ENCODE measurements at places on chromosomes 13 and 19. TPM values are rescaled to one million over a fixed set of nuclear protein-coding genes. Genes with fewer than 3 reads are reported as not detected.
A peak's percentile ranks its signal among the peaks of the same experiment; 100 is the strongest.

GRCh38 chr19:33282036-33282671 is 20.2 kb downstream of the CEBPA start:
- no peak for DNase-seq

DNA sequence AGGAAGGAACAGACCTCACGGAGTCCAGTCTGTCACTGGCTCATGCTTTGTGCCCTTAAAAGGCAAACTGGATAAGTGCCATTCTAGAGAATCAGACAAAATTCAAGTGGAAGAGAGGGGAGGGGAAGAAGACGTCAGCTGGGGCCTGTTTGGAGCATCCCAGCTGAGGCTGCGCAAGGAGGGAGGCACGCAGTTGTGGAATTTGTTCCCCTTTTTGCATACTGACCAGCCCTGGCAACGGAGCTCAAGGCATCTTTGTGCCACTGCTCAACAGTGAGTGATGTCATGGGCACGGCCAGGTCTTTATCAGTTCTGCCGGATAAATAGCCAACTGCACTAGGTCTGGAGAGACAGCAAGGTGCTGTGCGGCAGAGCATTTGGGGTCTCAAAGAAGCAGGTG is at the start of gene GPR42:
TSS of gene GPR42 (plus strand) at position 347 of the 400 bp plus-strand sequence. CDS start 292 bp downstream, outside the sequence.
- no peak for DNase-seq

- no peak for DNase-seq
Measured at GRCh38 chr19:35115177-35115951, at the start of gene FXYD3. Gene FXYD3 (plus strand): TSS chr19:35115823. CDS start chr19:35119377, 3,554 bp downstream.

CD209 gene
- not detected for polyA plus RNA-seq

- DNase-seq = no peak
Measured at GRCh38 chr13:46612267-46612666, 59.3 kb downstream of the LRCH1 start.

THSD8 gene
- polyA plus RNA-seq = 2.6 TPM

DNA sequence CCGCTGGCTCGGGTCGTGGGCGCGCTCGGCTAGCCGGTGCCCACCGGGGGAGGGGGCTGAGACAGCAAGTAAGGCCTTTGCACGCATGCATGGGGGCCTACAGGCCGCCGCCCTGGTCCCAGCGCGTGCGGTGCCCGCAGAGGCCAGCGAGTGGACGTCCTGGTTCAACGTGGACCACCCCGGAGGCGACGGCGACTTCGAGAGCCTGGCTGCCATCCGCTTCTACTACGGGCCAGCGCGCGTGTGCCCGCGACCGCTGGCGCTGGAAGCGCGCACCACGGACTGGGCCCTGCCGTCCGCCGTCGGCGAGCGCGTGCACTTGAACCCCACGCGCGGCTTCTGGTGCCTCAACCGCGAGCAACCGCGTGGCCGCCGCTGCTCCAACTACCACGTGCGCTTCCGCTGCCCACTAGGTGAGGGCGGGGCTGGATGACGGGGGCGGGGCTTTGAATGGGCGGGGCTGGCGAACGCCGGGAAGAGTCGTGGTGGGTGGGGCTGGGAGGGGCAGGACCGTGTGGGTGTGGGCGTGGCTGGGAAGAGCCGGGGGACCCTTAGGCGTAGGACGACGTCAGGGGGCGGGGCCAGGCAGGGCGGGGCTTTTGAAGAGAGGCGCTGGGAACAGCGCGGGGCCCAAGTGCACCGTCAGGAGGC is 2.1 kb downstream of the CILP2 start:
- no peak for DNase-seq

DNA sequence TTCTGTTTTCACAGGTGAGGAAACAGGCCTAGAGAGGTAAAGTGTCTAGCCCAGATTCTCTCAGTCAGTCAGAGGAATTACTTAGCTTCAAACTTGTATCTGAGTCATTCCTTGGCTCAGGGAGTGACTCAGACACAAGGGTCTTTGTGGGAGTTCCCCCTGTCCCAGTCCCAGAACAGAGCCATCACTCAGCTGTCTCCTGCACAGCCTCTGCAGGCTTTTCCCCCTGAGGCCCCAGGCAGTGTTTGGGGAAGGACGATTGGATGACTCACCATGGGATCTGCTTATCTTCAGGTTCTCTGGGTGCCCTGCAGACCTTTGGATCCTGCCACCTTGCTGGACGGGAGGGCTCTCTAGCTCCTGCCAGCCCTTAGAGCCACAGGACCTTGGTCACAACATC is 13.2 kb downstream of the ZNF793 start:
- DNase-seq = no peak

GRCh38 chr19:9782338-9782737 is 13.8 kb upstream of the ZNF846 start:
- DNase-seq = no peak

- DNase-seq = no peak
Measured at GRCh38 chr13:34731486-34731885, 210.6 kb upstream of the NBEA start.

CEACAM20 gene
- not detected for polyA plus RNA-seq

DNA sequence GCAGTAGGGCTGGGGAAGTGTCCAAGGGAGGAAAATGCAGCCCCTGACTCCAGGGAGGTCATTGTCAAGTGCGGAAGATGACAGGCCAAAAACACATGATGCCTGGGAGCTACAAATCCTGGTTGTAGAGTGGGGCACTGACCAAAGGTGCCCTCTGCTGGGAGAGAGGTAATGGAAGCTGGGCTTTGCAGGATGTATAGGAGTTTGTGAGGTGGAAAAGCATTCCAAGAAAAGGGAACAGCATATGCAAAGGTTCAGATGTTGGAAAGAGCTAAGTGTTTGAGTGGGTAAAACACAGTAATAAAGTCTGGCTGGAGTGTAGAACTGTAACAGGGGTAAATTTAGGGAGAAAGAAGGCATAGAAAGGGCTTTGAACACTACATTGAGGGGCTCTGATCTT is 46.9 kb upstream of the PTPRS start:
- DNase-seq = no peak

SMG9 gene
- 10.1 TPM for polyA plus RNA-seq

DNA sequence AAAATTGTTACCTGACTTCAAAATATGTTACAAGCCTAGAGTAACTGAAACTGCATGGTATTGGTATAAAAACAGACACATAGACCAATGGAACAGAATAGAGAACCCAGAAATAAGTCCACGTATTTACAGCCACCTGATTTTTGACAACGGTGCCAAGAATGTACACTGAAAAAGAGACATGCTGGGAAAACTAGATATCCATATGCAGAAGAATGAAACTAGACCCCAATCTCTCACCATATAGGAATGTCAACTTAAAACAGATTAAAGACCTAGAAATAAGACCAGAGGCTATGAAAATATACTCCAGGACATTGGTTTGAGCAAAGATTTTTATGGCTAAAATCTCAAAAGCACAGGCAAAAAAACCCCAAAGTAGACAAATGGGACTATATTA is 76.5 kb downstream of the LATS2 start:
- DNase-seq = no peak

GRCh38 chr13:26538363-26539317 is 18.8 kb upstream of the WASF3 start:
- DNase-seq = no peak

TEKTIP1 gene
- polyA plus RNA-seq = not detected

- DNase-seq = no peak
Measured at GRCh38 chr19:44875666-44876451, 15.2 kb upstream of the TOMM40 start.

- DNase-seq = no peak
Measured at GRCh38 chr13:100818711-100819110, 144.1 kb upstream of the TMTC4 start.

FCER2 gene
- polyA plus RNA-seq = not detected

DNA sequence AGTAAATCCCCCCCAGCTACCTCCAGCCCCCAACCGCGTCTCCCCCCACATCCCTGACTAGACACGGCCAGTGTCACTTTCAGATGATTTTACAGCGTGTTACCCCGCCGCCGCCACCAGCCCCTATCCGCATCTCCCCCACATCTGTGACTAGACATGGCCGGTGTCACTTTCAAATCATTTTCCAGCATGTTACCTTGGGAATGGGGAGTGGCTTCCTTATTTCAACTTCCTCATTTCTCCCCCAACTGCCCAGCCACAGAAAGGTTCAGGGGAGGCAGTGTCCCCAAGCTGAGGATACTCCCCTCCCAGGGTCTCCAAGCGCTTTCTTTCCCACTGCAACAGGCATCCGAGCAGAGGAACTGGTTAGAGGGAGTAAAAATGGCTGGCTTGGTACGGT is 18.4 kb downstream of the ADGRL1 start:
- no peak for DNase-seq

- peak; percentile 52 for DNase-seq
Measured at GRCh38 chr13:44436589-44437337, 63.1 kb downstream of the SERP2 start.

- DNase-seq = no peak
Measured at GRCh38 chr19:29890392-29890791, 51.6 kb upstream of the URI1 start.

DNA sequence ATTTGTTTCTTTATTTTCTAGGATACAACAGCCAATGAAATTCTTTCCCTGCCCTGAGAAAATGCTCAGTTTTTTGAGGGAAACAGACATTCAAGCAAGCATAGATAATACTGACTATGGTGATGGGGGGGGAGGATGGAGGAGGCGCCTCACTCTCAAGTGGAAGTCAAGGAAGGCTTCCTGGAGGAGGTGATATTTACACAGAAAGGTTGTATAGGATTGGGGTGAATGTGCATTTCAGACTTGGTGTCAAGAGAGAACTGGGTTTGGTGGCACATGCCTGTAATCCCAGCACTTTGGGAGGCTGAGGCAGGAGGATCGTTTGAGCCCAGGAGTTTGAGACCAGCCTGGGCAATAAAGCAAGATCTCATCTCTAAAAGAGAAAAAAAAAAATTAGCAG is 12.2 kb upstream of the ADGRE1 start:
- DNase-seq = no peak

TNFSF11 gene
- polyA plus RNA-seq = not detected

FCHO1 gene
- 0.47 TPM for polyA plus RNA-seq

DNA sequence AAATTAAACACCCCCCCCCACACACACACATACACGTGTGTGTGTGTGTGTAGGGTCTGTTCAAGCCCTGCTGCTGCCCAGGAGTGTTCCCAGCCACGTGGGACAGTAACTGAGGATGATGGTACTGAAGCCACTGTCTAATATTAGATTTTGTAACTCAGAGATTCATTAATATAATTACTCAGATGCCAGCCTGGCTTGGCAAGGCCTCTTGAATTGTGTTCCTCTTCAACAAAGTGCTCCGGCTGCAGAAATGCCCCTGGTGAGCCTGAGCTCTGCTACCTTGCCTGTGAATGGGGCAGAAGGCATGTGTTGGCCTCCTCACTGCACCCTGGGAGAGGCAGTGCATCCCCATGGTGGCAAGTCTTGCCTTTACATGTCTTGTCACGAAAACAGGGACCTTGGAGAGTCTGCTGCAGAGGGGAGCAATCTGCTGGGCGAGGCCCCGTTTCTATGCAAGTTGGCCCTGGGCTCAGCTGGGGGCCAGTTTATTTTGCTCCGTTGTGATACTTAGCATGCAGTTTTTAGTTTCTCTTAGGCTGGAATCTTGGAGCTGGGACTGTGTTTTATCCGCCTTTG is 44.0 kb downstream of the NFIX start:
- DNase-seq = no peak

ALOX5AP gene
- polyA plus RNA-seq = 0.40 TPM

- no peak for DNase-seq
Measured at GRCh38 chr19:15115080-15115479, 7.9 kb downstream of the SYDE1 start.

- no peak for DNase-seq
Measured at GRCh38 chr13:81773263-81773662, 1432.3 kb upstream of the SPRY2 start.

- no peak for DNase-seq
Measured at GRCh38 chr19:10861103-10861651, 10.2 kb upstream of the CARM1 start.

MTUS2 gene
- 0.05 TPM for polyA plus RNA-seq

GRCh38 chr19:6039566-6040225 is 61.8 kb upstream of the RANBP3 start:
- no peak for DNase-seq

KLK8 gene
- polyA plus RNA-seq = not detected

ZNF559 gene
- polyA plus RNA-seq = 15.6 TPM

DNA sequence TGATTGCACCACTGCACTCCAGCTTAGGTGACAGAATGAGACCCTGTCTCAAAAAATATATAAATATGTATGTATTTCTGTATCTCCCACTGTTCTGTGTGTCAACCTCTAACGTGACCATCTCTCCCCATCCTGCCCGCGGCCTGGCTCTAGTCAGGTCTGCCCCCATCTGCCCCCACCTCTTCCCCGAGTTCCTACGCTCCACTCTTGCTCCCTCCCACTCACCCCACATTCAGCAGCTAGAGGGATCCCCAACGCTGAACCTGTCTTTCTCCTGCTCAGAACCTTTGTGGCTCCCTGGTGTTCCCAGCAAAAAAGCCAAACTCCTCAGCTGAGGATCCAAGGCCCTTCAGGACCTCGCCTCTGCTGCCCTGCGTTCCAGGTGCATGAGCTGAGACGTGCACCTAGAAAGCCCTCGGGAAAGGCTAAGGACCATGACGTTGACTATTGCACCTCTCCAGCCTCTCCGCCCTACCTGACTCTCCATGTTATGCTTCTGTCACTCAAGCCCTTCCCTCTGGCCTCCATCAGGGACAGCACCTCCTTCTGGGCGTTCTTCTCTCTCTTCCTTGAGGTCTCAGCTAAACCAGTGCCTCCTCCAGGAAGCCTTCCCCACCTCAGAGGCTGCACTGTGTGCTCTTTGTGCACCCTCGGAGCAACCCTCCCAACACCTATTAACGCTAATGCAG is 18.1 kb downstream of the AKT2 start:
- no peak for DNase-seq

GRCh38 chr13:33261387-33262061 is 24.0 kb downstream of the STARD13 start:
- DNase-seq = no peak

DCT gene
- polyA plus RNA-seq = not detected

GRCh38 chr13:93899981-93900380 is 579.5 kb downstream of the DCT start:
- no peak for DNase-seq

DNA sequence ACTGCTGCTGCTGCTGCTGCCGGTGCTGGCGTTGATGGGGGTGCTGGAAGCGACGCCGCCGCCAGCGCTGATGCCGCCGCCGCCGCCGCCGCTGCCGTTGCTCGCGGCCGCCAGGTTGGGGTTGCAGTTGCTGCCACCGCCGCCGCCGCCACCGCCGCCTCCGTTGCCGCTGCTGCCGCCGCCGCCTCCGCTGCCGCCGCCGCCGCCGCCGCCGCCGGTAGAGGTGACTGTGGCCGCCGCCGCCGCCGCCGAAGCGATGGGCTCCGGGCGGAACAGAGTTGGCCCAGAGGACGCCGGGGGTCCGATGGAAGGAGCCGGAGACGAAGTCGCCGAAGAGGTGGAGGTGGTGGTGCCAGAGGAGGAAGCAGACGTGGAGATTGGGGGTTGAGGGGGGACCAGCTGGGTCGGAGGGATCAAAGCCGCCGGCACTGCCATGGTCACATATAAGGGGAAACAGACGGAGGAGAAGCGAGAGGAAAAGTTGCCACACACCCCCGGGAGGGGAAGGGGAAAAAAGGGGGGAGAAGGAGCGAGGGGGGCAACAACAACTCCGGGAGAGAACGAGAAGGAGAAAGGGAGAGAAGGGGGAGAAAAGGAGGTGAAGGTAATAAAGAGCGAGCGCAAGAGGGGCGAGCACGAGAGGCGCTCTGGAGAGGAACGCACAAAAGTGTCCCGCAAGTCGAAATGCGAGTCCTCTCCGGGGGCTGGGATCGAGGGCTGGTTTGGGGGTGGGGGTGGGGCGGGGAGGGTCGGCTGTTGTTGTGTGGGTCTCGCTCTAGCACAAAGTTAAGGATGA is 471 bp downstream of the DACH1 start:
- DNase-seq = no peak

Measured in BJ (cell line).